ENCODE measurements at places on chromosomes 2 and 18.

DNA sequence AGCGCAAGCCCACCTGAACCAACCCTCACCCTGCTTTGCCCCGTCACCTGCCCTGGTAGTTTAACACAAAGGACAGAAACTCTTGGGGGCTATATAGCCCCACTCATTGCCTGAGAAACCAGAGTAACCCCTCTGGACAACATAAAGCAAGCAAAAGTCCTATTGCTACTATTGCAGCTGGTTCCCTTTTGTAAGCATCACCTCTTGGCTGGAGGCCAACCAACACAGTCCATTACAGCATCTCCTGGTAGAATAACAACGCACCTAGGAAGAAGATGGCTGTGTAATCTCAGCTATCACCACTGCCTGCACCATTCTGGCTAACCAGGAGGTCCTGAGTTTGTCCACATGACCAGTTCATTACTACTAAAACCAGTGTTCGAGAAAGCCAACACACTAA lies 36.4 kb downstream of the FLACC1 start:
- DNase-seq = no peak

- no peak for DNase-seq
Measured at GRCh38 chr18:34050661-34051060, 174.1 kb downstream of the NOL4 start.

DNA sequence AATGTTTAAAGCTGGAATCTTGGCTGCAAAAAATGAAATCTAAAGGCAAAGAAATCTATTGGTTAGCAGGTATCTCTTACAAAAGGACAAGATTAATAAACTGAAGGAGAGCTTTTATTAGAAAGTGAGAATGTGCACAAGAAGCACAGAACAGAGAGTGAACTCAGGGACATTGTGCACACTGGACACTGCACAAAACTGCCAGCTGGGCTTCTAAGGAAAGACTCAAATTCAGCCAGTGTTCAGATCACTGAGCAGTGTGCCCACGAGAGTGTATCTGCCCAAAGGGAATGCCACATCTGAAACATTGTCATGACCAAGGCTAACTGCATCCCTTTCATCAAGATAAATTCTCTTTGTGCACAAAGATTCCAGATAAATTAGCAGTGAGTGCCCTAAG lies 129.7 kb upstream of the KCNH7 start:
- no peak for DNase-seq

GRCh38 chr2:168541858-168542257 lies 85.8 kb downstream of the CERS6 start:
- no peak for DNase-seq

- no peak for DNase-seq
Measured at GRCh38 chr2:149170156-149170555, 131.7 kb downstream of the LYPD6B start.

DNA sequence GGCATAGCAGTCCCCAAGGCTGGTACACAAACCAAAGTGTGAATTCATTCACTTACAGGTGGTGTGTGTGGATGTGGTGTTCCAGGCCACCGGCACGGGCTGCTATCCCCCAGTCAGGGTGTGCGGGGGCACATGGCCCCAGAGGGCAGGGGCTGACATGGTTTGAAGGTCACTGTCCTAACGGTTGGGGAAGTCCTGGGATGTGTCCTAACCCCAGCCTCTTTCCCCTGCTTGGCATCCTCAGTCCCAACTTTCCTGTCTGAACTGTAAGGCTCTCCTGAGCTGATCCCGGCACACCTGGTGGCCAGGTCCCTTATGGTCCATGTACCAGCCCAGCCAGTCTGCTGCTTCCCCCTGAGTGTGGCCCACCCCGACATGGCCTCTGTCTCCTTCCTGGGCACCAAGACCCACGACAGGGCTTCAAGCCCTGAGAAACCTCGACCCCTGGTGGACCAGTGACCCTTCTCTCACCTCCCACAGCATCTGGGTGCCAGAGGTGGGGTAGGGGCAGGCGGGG lies 2.4 kb upstream of the TMEM185B start:
- no peak for DNase-seq

DNA sequence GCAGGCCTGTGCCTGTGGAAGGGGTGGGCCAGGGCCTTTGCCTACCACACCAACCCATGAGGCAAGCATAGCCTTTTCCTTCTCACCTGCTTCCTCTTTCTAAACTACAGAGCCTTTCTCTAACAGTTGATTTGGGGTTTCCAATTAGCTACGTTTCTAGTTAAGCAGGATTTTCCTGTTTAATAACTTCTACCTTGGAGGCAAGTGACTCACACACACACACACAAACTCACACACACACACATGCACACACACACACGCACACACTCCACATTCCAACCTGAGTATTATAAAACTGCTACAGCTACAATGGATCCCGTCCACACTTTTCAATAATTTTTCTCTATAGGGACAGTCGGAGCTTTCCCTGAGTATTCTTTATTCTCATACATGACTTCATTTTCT lies 84.9 kb downstream of the SOX11 start:
- DNase-seq = peak; percentile 4

GRCh38 chr2:38415728-38416291 lies 38.7 kb upstream of the ATL2 start:
- DNase-seq = no peak

GRCh38 chr2:28185891-28186290 lies 206.8 kb upstream of the FOSL2 start:
- DNase-seq = no peak

DNA sequence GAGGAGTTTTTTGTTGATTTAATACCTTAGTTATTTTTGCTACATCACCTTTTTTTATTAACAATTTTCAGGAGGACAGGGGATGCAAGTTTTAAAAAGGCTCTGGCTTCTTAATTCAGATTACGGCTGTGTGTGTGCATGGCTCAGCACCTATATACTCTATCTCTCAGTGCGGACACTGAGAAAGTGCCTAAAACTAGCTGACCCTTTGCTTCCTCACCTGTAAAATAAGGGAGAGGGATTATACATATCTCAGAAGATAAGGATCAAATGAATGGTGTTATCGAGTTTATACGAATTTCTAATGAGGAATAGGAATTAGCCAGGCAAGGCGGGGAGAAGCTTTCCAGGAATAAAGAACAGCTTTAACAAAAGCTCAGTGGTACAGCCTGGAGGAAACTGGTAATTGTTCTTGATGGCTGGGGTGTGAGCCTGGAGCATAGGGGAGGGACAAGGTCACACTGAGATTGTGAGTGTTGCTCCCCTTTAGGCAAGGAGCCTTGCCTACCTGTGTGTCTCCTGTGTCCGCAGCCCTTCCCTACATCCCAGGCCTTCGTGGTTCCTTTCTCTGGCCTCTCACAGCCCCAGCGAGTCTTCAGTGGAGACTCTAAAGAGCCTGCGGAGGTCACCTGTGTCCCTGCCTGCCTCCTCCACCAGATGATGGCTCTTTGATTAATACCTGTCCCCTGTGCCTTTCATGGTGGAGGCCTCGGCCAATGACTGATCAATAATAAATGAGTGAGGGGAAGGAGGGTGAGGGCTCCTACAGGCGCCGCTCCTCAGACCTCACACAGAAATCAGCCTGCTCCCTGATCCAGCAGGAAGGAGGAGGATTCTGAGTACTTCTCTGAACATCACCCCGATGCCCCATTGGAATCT lies 92.7 kb downstream of the DDX1 start:
- no peak for DNase-seq

DNA sequence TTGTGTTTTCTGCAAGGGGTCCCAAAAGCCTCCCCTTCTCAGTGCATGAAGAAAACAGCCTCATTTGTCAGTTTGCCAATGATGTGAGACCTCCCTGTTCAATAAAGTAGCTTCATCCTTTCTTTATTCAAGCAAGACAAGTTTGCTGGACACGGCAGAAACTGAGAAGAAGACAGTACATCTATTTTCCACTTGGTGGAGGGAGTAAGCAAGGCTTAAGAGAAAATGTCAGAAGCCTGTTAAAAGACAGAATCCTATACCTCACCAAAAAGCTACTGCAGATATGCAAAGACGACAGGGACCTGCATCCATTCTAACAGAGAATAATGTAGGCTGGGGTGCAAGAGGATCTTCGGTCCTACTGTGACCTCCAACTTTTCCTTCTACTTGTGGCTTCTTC lies 506.8 kb upstream of the VRK2 start:
- DNase-seq = no peak

DNA sequence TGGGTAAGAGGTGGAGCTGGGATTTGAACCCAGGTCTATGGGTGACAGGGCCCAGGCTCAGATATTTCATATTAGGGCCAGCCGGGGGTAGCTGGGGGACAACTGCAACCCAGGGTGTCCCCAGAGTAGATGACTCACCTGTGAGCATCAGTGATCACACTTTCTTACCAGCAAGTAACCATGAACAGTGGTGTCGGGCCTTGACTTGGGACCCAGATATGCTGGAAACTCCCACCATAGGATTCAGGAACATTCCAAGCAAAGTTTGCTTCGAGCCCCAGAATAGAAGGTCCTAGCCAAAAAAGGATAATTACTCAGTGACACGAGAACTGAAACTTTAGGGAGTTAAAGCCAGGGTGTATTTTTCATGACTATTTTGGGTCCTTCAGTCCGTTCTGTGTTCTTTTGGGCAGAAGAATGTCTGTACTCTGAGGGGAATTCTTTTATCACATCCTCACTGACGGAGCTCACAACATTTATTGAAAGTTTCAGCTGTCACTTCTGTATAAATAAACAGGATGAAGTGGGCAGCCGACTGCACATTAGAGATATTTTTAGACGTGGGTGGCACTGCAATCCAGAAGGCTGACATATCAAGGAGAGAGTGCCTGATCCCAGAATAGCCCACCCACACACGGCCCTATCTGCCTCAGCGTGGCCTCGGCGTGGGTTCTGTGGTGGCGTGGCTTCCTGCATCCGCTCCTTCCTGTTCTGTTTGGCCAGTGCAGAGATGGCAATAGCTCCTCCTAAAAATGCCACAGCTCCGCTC lies 45.6 kb downstream of the RAMP1 start:
- no peak for DNase-seq

GRCh38 chr18:22946846-22947245 lies 13.7 kb downstream of the RBBP8 start:
- DNase-seq = no peak

DNA sequence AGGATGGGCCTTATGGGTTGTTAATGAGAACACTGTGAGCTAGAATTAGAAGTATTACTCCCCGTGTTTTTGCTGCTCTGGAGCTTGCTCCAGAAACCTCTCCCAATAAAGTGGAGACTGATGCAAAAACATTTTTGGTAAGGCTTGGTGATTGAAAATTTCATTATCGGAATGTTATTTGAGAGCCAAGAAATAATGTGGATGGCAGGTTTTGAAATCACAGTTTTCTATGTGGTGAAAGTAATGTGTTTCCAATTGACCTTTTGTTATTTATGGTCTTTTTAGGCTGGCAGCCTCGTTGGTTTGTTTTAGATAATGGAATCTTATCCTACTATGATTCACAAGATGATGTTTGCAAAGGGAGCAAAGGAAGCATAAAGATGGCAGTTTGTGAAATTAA lies 5.1 kb downstream of the PLEKHA3 start:
- DNase-seq = no peak

GRCh38 chr2:38259311-38259710 lies 117.8 kb downstream of the ATL2 start:
- DNase-seq = no peak

DNA sequence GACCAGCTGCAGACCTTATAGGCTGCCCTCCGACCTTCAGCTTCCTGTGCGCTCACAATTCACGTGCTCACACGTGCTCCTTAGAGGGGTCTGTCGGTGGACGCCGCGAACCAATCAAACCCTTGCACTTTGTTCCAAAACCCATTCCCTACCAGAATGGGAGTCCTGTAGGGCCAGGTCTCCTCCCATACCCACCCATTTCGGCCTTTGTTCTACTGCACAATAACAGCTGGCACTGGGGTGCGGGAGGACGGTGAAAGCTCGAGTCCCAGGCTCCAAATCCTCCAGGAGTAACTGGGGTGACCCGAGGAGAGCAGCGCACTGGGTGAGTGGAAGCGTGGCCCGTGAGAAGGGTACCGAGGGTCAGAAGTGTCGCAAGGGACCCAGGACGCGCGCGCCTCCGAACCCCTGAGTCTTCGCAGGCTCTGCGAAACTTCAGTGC lies 13.0 kb downstream of the SIX3 start:
- DNase-seq = no peak

DNA sequence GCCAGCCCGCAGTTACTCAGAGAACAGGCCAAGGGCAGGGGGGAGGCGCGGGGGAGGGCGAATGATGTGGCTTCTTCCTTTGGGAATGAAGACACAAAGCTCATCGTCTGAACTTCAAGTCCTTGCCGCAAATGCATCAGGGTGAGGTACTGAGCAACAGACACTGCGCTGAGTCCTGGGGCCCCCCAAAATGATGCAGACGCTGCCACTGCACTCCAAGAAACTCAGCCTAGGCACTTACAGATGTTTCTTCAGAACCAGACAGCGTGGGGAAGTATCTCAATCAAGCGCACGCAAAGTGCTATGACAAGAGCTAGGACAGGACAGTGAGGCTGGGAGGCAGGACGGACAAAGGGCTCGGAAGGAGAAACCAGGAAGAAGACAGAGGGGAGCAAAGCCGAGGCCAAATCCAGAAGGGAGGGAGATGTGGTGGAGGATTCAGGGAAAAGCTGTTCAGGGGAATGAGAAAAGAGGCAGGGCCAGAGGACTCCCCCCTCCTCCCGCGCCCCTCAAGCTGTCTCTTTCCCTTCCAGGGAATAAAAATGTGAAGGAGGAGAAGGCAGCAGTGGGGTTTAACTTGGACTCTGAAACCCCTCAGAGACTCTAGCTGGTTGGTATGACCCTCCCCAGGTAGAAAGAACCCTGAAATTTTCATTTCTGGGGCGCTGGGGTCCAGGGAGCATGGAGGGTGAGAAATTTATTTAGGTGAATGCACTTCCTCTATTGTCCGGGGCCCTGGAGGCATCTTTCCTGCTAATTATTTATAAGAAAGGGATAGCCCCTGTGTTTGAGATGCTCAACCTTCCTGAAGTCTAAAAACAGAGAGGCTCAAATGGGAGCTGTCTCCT lies 34.9 kb downstream of the CIB4 start:
- DNase-seq = no peak

DNA sequence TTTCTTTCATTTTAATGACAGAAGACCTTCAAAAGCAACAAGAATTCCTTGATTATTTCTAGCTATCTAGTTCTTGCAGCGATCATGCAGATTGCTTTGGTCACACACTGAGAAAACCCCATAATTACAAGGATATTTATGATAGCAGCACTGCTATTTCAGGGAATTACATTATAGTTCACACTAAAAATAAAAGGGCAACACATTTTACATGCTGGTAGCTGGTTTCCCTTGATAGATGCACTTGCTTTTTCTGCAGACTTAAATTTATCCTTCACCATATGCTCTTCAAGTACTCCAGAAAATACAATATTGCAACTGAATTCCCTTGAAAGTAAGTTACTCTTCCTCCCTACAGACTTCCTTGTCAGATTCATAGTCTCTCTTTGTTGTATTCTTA lies 751.1 kb downstream of the CCDC85A start:
- no peak for DNase-seq

GRCh38 chr2:124283096-124283495 lies 258.0 kb downstream of the CNTNAP5 start:
- peak; percentile 65 for DNase-seq

- peak; percentile 47 for DNase-seq
Measured at GRCh38 chr2:76599732-76600368, 889.1 kb upstream of the GCFC2 start.
